Sigmoid colon (tissue), 7 donors: ENCODE measurements at places on chromosomes 4 and X. TPM values are rescaled to one million over a fixed set of nuclear protein-coding genes. Genes with fewer than 3 reads are reported as not detected.

Gene ANOS1
- 1.1 TPM for total RNA-seq

Gene C1GALT1C1
- total RNA-seq = 21.2 TPM

Gene BST1
- total RNA-seq = 5.3 TPM

Gene TEX13B
- total RNA-seq = not detected

DNA sequence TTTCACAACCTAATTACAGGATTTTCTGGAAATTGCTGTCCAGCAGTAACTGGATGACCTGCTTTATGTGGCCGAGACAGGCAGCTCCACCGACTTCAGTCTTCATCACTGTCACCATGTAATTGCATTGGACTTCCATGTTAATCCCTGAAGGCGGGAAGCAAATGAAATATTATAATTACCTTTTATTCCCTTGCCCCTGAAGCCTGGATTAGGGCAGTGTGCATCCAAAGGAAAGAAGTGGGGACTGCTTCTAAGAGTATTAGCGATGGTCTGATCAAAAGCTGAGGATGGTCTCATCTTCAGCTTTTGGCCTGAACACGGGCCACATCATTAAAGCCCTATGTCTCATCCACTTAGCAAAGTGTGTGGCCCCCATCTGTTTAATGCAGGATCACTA lies 311.6 kb upstream of the GALNT7 start:
- DNase-seq = no peak

DNA sequence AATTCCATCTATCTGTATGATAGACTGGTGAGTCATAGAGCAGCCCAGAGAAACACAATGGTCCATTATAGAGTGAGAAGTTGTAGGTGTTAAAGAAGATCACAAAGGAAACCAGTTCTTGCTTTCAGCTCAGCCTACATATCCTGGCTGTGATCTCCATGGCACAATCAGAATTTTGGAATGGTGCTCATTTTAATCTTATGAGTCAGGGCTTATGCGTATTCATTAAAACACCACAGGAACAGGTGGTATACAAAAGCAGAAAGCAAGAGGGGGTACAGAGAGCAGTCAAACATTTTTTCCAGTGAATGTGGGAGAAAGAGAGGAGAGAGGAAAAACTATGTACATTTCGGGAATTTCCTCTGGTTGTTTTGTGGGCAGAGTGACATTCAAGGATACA lies 126.9 kb downstream of the MFAP3L start:
- DNase-seq = no peak

- DNase-seq = no peak
Measured at GRCh38 chr4:89275587-89275986, 32.0 kb downstream of the GPRIN3 start.

DNA sequence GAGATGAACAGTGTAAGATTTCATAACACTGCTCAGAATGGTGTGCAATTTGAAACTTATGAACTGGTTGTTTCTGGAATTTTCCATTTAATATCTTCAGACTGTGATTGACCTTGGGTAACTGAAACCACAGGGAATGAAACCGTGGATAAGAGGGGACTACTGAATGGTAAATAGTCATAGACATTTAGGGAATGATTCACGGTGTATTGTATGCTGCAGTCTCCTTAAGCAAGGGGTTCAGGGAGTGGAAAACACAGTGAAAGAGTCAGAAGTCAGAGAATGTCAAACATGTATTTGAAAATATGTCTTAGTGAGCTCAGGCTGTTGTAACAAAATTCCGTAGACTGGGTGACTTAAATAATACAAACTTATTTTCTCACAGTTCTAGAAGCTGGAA lies 398.2 kb upstream of the DIPK2B start:
- no peak for DNase-seq

DNA sequence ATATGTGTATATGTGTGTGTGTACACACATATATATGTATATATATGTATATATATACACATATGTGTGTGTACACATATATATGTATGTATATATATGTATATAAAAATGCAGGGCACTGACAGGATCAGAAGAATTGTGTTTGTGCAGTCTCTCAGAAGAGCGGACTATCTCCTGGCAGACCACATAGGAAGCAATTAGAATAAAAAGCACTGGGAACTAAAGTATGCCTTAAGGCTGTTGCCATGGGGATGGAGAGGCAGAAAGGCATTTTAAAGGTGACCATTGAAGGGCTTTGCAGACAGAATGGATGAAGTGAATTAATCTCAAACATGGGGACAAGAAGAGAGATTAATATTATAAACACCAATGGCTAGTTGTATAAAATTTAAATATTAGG lies 33.7 kb upstream of the USP51 start:
- no peak for DNase-seq

DNA sequence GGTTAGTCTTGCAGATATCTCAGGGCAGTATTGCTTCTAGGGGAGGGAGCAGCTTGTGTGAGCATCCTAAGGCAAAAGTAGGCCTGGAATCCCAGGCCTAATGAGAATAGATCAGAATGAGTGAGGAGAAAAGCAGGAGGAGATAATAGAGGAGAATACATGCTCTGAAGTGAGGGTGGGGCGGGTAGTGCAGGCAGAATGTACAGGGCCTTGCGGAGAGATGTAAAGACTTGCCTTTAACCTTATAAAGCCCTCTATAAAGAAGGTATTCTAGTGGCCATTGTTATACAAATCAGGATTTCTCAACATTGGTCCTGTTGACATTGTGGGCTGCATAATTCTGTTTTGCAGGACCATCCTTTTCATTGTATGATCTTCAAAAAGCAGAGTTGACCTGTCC lies 855.3 kb downstream of the PCDH7 start:
- no peak for DNase-seq

DNA sequence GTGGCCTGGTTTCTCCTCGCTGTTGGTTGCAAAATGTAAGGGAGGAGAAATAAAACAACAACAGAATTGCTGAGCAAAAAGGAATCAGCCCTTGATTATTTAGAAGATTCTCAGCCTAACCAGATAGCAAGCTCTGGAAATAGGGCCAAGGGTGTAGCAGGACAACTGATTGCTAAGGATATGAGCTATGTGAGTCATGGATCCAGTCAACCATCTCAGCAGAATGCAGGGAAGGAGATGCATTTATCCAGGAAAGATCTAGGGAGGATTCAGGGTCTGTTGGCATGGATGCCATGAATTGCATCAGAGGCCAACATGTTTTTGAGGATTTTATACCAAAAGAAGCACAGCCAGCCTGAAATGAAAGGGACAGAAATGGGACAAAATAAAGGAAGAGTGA lies 2.2 kb upstream of the XAGE3 start:
- no peak for DNase-seq

- DNase-seq = no peak
Measured at GRCh38 chr4:99587803-99588202, 13.2 kb downstream of the MTTP start.

- no peak for DNase-seq
Measured at GRCh38 chrX:21379991-21380390, 5.8 kb downstream of the CNKSR2 start.

DNA sequence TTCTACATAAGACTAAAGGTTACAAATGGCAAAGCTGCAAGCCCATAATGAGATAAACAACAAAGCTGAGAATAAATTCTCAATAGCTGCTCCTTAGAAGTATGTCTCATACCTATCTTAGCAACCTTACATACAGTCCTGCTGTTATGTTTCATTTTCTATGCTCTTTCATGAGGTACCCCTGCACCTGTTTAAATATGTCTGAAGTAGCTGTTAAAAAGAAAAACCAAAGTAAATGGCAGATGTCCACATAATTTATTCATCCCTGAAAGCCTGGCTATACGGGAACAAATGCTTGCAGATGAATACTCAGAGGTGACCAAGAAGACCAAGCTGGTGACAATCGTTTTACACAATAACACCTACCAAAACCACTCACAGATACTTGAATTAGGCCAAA lies 22.5 kb downstream of the PPA2 start:
- no peak for DNase-seq

DNA sequence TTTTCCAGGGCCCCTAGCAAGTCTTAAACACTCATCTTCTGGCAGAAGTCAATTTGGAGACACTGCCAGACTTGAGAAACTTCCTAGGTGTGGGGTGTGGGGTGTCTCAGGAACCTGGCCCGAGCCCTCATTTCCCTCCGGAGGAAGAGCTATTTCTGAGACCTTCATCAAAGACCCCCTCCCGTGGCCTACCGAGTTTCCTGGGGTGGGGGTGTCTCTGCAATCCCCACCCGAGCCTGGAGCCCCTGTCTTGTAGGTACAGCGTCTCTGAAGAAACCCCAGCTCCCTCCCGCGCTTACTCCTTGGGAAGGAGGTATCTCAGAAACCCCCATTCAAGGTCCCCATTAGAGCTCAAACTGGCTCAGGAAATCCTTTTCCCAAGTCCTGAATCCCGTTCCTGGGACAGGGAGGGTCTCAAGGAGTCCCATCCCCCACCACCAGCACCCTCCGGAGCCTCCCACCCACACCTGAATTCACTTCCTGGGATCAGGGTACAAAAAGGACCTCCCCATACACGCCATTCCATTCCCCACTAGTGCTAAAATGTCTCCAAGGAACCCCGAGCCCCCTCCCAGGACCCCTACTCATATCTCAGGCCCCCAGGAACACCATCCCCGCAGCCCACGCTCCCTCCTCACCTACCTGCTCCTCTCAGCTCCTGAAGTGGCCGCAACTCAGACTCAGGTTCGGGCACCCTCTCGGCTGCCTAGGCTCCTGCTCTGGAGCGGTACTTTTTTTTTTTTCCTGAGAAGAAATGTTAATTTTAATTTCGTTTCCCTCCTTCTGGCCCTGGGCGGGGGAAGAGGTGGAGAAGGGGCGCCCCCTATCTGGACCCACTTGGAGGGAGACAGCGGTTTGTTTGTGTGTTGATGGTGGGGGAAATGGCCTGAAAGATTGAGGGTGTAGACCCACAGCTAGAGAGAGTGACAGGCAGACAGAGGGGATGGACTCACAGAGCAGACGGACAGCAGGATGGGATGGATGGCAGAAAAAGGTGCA lies 1.1 kb downstream of the SLC38A5 start:
- peak; percentile 52 for DNase-seq

- DNase-seq = no peak
Measured at GRCh38 chr4:145735347-145735675, 55.4 kb downstream of the C4orf51 start.

- peak; percentile 67 for DNase-seq
Measured at GRCh38 chrX:49176421-49177326, 5.0 kb downstream of the PLP2 start.

- DNase-seq = no peak
Measured at GRCh38 chr4:151658959-151659600, 101.7 kb downstream of the GATB start.

- DNase-seq = no peak
Measured at GRCh38 chrX:7025471-7025870, 122.0 kb upstream of the STS start.

GRCh38 chr4:153170407-153170806 lies 33.8 kb upstream of the TRIM2 start:
- DNase-seq = no peak

DNA sequence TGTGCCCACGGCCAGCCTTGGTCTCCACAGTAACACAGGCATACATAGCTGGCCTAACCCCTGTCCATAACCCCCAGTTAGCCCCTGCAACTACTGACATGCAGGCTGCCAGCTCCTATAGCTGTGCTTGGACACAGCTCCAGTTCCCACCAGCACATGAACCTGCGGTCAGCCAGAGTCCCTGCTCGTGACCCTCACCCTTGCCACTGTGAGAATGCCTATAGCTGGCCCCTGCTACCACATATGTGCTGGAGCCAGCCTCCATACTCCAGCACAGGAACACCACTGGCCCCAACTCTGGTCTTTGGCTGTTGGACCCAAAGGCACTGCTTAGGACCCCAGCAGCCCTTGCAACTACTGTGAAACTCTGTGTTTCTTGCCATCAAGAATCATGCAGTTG lies 930.9 kb downstream of the ADGRL3 start:
- no peak for DNase-seq

- DNase-seq = no peak
Measured at GRCh38 chrX:110004215-110004614, 1.3 kb downstream of the TMEM164 start.

- DNase-seq = no peak
Measured at GRCh38 chrX:79630033-79631009, 263.2 kb upstream of the ITM2A start.

DNA sequence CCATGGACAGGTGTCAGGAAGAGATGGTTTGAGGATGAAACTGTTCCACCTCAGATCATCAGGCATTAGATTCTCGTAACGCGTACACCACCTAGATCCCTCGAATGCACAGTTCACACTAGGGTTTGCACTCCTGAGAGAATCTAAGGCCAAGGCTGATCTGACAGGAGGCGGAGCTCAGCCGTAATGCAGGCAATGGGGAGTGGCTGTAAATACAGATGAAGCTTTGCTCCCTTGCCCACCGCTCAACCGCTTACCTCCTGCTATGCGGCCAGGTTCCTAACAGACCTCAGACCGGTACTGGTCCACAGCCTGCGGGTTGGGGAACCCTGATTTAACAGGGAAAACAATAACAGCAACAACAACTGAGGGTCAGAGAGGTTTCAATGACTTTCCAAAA lies 2.0 kb upstream of the TEC start:
- no peak for DNase-seq

DNA sequence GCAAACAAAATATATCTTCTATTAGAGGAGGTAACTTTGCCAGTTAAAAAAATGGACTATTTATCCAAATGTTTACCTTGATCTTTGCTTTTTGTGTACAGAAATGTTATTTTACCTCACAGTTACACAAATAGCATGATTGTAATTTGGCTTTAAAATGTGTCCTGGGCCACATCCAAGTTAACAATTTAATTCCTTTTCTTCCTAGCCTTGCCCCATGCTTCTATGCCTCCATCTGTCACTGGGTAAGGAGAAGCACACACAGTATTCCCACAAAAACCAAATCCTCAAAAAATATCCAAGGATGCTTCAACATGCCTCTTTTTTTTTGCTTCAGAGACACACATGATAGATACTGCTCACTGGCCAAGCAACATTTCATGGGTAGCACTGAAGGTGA lies 30.9 kb downstream of the GRXCR1 start:
- DNase-seq = no peak

GRCh38 chr4:86653237-86653865 lies 59.2 kb downstream of the PTPN13 start:
- no peak for DNase-seq

DNA sequence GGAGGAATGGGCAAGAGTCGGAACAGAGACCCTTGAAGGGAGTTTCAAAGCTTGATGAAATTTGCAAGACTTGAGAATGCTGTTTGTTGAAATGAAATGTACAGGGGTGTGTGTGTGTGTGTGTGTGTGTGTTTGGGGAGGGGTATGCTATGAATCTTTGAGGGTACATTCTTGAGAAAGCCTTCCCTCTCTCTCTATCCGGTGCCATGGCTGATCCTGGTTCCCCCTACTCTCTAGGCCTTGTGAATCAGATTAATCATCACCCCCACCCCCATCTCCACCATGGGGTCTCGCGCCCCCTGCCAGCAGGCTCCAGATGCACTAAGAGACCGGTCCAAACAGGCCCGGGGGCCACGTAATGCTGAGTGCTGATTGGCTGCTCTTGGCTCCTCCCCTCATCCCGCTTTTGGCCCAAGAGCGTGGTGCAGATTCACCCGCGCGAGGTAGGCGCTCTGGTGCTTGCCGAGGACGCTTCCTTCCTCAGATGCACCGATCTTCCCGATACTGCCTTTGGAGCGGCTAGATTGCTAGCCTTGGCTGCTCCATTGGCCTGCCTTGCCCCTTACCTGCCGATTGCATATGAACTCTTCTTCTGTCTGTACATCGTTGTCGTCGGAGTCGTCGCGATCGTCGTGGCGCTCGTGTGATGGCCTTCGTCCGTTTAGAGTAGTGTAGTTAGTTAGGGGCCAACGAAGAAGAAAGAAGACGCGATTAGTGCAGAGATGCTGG lies at the start of gene HTR2C:
HTR2C (plus strand) TSS at position 441 of the 729 bp plus-strand sequence. CDS start 142,851 bp downstream, outside the sequence.
- DNase-seq = no peak
